ENCODE measurements at places on chromosomes 11 and 22. TPM values are rescaled to one million over a fixed set of nuclear protein-coding genes. Genes with fewer than 3 reads are reported as not detected.

Gene TNNT3
- total RNA-seq, result 0.76 TPM

Gene ZNHIT2
- total RNA-seq, result 16.1 TPM

Gene SGSM1
- total RNA-seq, result 0.21 TPM

Gene OR2D2
- total RNA-seq, result 0.40 TPM

Gene HEPHL1
- total RNA-seq, result 7.6 TPM

Gene CST6
- total RNA-seq, result 14.9 TPM

Gene C11orf16
- total RNA-seq, result not detected

Gene OR2AG1
- total RNA-seq, result not detected

Gene CCDC73
- 0.18 TPM for total RNA-seq

Gene TRIM22
- 16.0 TPM for total RNA-seq

Gene OR52K1
- total RNA-seq, result not detected

Gene MYEOV
- 5.7 TPM for total RNA-seq

Gene PC
- 26.1 TPM for total RNA-seq

Gene EHF
- 281 TPM for total RNA-seq

Gene DEPDC7
- total RNA-seq, result 8.0 TPM

Gene SPON1
- total RNA-seq, result 5.9 TPM

Gene ABCC8
- total RNA-seq, result not detected

Gene ALDH3B2
- total RNA-seq, result 131 TPM

Gene PANX3
- total RNA-seq, result not detected

Gene P2RY2
- total RNA-seq, result 50.3 TPM

Gene CRYBB3
- not detected for total RNA-seq

Gene PRG3
- total RNA-seq, result not detected

Gene APOL5
- total RNA-seq, result not detected

Gene PDE2A
- total RNA-seq, result 5.6 TPM

Gene TTC36
- not detected for total RNA-seq

Gene CTSW
- 1.8 TPM for total RNA-seq

Gene H19
- total RNA-seq, result 4.7 TPM

Gene OR51B6
- not detected for total RNA-seq

Gene LINC01488
- total RNA-seq, result not detected

Gene F2
- not detected for total RNA-seq

Gene AMOTL1
- total RNA-seq, result 91.6 TPM

Gene GRIK4
- not detected for total RNA-seq

Gene MIOX
- not detected for total RNA-seq

Gene RIBC2
- not detected for total RNA-seq

Gene DRD4
- total RNA-seq, result not detected

Gene LTBP3
- total RNA-seq, result 87.5 TPM

Gene CNIH2
- not detected for total RNA-seq

Gene OR52E8
- not detected for total RNA-seq

Gene PRSS23
- total RNA-seq, result 7.5 TPM

Gene SLC1A2
- 0.61 TPM for total RNA-seq
